CD4-positive, alpha-beta T cell treated with Interferon alpha-2 for 1 hour (primary cell): ENCODE measurements at places on chromosomes 6 and 20.
A peak's percentile ranks its signal among the peaks of the same experiment; 100 is the strongest.

GRCh38 chr6:20708367-20709124 lies 174.3 kb downstream of the CDKAL1 start:
- no peak for DNase-seq

- DNase-seq: no peak
Measured at GRCh38 chr20:20002101-20002998, 14.8 kb upstream of the NAA20 start.

DNA sequence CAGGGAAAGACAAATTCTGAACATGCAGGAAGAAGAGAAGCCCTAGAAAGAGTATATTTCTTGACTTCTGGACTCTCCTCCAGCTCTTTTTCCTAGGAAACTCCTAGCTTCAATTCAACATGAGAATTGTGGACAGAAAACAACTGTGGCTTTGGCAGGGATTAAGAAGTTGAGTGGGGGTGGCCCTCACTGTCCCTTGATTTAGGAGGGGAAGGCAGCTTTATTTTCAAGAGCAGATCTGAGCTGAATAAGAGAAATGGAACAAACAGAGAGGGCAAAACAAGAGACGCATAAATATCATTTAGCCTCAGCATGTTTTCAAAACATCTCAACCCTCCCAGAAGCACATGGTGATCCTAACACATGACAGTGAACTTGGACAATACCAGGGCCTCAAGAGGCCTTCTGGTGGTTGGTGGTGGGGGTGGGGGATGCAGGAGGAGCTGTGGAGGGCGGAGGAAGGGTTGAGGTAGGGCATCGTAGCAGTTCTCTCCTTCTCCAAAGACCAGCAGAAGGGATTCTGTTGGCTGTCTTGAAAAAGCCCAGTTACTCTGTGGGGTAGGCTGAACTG lies 21.1 kb upstream of the TAGAP start:
- no peak for DNase-seq

- no peak for DNase-seq
Measured at GRCh38 chr6:11232770-11233626, 530 bp upstream of the NEDD9 start.

DNA sequence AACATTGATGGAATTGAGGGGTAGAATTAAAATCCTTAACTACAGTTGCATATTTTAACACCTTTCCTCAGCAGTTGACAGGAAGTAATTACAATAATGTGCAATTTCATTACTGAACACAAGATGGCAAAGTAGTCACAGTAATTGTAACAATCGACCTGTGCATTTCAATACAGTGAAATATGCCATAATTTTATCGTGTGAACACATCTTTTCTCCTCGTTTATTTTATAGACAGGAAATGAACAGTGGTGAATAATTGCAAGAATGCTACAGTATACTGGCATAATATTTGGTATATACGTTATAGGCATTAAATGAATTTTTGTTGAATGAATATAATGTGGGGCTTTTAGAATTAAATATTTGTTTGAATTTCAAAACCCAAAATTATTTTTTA lies 25.0 kb downstream of the CYB5R4 start:
- no peak for DNase-seq

DNA sequence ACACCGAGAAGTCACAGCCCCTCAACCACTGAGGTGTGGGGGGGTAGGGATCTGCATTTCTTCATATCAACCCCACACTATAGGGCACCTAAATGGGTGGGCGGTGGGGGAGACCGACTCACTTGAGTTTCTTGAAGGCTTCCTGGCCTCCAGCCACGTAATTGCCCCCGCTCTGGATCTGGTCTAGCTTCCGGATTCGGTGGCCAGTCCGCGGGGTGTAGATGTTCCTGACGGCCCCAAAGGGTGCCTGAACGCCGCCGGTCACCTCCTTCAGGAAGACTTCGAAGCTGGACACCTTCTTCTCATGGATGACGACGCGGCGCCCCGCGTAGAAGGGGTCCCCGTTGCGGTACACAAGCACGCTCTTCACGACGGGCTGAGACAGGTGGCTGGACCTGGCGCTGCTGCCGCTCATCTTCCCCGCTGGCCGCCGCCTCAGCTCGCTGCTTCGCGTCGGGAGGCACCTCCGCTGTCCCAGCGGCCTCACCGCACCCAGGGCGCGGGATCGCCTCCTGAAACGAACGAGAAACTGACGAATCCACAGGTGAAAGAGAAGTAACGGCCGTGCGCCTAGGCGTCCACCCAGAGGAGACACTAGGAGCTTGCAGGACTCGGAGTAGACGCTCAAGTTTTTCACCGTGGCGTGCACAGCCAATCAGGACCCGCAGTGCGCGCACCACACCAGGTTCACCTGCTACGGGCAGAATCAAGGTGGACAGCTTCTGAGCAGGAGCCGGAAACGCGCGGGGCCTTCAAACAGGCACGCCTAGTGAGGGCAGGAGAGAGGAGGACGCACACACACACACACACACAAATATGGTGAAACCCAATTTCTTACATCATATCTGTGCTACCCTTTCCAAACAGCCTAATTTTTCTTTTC lies at the start of gene DCDC2:
Gene DCDC2, minus strand, starts transcription at position 724 of the 883 bp plus-strand sequence. Its CDS starts 309 bp downstream, at position 415.
- peak; percentile 56 for DNase-seq

- DNase-seq: no peak
Measured at GRCh38 chr6:112308476-112308875, 38.7 kb upstream of the RFPL4B start.

DNA sequence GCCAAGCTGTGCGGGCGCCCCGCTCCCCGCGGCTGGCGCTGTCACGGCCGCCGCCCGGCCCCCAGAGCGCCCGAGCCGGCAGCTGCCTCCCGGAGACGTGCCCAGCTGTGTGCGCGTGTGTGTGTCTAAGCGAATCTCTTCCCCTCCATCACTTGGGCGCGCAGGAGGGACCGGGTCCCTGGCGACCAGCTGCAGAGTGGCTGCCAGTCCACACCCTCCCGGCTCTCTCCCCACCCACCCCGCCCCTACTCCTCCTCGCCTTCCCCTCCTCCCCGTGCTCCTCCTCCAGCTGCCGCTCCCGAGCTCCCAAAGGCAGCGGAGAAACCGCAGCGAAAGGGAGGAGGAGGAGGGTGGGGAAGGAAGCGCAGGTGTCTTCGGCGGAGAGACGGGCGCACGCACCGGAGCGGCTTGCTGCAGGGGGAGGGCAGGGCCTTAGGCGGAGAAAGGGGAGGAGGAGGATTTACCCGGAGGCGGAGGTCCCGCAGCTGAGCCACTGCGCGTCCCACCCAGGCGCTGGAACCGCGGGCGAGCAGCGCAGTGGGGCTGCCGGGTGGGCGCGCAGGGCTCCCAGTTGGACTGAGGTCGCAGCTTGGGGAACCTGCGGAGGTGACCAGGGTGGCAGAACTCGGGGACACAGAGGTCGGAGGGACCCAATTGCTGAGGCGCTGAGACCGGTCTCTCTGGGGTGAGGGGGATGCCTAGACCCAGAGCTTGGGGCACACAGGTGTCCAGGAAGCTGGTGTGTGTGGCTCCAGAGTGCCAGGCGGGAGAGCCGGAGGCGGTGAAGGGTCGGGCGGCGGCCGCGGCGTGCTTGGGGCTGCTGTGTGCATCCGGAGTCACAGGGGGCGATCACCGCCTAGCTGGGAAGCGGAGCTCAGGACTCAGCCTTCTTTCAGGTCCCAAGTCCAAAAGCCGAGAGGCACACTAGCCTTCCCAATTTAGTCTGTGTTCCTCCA lies at the start of gene HS3ST5:
Gene HS3ST5, minus strand, starts transcription at position 198 of the 956 bp plus-strand sequence. CDS start 280,178 bp downstream, outside the sequence.
- no peak for DNase-seq

DNA sequence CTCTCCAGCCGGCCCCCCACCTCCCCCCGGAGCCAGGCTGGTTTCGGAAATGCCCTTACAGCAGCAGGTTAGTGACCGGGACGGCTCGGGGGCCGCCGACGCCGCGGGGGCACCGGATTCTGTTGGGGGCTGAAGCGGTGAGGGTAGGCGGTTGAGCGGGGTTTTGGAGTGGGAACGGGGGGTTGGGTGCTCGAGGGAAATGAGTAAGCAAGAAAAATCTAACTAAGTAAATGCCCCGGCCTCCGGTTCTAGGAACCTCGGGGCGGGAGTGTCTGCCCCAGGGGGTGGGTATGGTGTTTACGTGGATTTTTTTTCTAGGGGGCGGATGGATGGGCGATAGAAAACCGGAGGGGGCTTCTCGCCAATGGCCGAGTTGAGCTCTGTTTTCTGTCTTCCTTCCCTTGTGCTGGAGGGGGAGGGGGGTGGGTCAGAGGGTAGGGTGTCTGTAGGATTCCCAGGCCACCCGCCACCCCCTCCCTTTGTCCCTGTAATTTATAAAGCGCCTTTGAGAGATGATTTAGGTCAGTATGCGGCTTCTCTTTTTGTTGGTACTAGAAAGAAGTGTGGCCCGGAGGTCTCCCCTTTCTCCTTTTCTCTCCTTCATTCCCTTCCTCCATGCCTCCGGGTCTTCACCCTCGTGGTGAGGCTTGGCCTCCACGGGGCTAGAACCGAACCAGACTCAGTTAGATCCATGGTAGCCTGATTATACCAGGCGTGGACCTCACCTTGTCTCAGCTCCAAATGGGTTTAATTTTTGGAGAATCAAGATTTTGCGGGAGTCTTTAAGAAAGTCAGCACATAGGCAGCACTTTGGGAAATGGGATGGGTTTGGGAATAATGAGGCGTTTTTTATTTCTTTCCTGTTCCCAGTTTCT lies 2.3 kb downstream of the E2F3 start:
- DNase-seq: peak; percentile 61

- no peak for DNase-seq
Measured at GRCh38 chr6:133774356-133774755, 114.6 kb upstream of the TCF21 start.

DNA sequence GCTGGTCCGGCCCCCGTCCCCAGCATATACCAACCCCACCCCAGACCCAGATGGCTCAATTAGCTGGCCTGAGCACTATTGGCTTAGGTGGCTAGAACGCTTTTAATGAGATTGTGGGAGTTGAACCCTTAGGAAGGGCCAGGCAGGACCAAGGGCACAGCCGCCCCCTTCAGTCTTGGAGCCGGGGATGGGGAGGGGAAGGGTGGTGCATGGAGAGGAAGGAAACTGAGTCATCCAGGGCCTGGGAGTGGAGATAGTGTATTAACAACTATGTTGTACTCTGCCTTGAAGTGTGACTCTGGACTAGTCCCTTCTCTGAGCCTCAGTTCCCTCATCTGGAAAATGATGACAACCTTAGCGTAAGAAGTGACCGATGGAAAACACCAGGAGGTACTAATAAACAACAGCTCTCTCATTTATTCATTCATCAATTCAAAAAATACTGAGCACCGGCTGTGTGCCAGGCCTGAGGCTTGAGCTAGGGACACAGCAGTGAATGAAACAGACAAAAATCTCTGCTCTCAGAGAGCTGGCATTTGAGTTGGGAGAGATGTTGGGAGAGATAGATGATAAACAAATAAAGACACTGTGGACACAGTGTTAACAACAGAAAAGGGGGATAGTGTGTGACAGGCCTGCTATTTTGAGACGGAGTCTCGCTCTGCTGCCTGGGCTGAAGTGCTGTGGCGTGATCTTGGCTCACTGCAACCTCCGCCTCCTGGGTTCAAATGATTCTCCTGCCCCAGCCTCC lies 11.5 kb downstream of the PEDS1 start:
- DNase-seq: no peak

GRCh38 chr6:11791354-11792107 lies 12.9 kb upstream of the ADTRP start:
- DNase-seq: no peak

DNA sequence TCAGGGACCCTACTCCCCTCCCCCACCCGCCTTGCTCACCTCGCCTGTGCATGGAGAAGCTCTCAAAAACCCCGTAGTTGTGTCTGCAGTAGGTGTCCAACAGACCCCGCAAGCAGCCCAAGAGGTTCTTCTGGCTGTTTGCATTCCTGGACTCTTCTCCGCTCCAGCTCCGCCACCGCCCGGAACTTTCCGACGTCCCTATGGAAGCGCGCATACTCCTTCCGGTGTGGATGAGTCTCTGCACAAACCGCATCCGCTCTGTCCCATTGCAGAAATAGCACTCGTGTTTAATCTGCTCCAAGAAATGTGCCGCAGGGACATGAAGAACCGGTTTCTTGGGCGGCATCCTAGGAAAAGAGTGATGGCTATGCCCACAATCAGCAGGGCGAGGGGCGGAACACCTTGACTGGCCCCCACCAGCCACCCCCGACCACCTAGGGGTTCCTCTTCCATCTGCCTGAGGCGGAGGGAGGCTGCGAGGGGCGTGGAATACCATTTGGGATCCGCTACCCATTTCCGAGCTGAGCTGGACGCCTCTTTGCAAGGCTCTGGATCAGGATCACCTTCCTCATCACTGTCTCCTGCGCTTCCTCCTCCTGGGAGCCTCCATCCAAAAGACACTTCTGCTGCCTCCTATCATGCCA lies 20.2 kb downstream of the HLA-DRA start:
- no peak for DNase-seq

- no peak for DNase-seq
Measured at GRCh38 chr6:40960742-40961430, 78.1 kb downstream of the UNC5CL start.

DNA sequence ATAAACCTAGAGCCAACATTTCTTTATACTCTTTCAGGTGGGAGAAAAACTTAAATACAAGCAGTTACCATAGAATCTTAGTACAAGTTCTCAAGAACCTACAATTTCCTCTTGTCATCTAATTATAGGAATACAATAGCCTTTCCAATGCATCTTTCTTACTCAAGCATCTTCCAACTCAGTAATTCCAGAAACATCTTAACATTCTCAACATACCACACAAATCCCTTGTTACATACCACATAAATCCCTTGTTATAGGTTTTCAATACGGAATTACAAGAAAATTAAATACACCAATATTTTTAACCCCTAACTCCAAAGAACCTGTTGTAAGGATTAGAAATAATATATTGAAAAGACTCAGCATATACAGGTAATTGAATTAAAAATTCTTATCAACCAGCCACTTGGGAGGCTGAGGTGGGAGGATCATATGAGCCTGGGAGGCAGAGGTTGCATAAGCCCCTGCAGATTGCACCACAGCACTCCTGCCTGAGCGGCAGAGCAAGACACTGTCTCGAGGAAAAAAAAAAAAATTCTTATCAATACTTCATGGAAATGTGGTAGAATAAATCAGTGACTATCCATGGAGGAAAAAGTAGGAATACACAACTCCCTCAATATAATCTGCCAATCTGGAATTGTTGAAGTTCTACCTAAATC lies 127.5 kb upstream of the CCDC28A start:
- DNase-seq: no peak

- DNase-seq: no peak
Measured at GRCh38 chr20:50885068-50885467, 46.2 kb downstream of the ADNP start.

GRCh38 chr6:36916126-36916525 lies 30.4 kb downstream of the C6orf89 start:
- DNase-seq: no peak

DNA sequence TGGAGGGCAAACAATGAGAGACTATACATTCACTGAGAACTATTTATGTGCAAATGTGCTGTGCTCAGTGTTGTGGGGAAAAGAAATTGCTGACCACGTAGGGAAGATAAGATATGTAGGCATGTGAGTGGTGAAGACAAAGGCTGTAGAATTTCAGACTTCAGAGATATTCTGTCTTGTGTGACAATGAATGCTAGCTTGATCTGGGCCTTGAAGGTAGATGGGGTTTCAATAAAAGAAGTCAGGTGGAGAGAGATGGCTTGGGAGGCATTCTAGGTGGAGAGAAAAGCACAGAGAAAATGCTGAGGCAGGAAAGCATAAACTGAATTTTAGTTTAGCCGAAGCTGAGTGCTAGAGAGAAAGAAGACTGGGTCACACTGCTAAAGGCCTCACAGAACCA lies 56.8 kb upstream of the EEF1A1 start:
- DNase-seq: no peak
